ENCODE measurements at places on chromosomes 12 and 14. TPM values are rescaled to one million over a fixed set of nuclear protein-coding genes. Genes with fewer than 3 reads are reported as not detected.
A peak's percentile ranks its signal among the peaks of the same experiment; 100 is the strongest.

DNA sequence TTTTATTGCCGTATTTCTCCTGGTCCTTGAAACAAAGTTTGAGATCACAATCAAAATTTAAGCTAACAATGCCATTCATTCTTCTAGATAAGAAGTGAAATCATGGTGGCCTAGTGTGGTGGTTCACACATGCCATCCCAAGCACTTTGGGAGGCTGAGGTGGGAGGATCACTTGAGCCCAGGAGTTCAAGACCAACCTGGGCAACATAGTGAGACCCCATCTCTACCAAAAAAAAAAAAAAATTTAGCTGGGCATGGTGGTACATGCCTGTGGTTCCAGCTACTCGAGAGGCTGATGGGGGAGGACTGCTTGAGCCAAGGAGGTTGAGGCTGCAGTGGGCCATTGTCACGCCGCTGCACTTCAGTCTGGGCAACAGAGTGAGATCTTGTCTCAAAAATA lies 24.2 kb downstream of the GDF11 start:
- H3K36me3 ChIP-seq = peaks cover 13% of the 10 kb centered on the region
- DNase-seq = no peak
- H3K27ac ChIP-seq = no peak overlapping the region

DNA sequence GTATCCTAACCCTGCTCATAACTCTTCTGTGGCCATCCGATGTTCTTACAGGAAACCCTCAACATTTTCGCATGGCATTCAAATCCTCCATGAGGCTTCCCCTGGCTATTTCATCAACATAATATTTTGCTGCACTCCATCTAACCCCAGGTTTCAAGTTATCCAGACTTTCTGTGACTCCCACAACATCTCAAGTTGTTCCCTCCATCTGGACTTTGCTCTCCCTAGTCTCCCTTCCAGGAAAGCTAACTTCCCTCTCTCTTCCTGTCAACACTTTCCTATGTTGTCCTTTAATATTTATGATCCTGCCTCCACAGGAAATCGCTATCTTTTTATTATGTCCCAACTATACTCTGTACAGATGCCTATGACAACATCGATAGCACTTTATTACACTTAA lies 146.1 kb downstream of the METTL25 start:
- H3K36me3 ChIP-seq = no peaks in the 10 kb centered on the region
- no peaks in the 10 kb centered on the region for H3K4me1 ChIP-seq
- no peak overlapping the region for H3K27ac ChIP-seq
- H3K27me3 ChIP-seq = no peaks in the 10 kb centered on the region
- no peak for DNase-seq
- no peak overlapping the region for H3K4me3 ChIP-seq

GRCh38 chr12:107134558-107134957 lies 41.2 kb upstream of the CRY1 start:
- H3K36me3 ChIP-seq = no peaks in the 10 kb centered on the region
- H3K27ac ChIP-seq = no peak overlapping the region
- H3K27me3 ChIP-seq = no peaks in the 10 kb centered on the region
- DNase-seq = no peak

DNA sequence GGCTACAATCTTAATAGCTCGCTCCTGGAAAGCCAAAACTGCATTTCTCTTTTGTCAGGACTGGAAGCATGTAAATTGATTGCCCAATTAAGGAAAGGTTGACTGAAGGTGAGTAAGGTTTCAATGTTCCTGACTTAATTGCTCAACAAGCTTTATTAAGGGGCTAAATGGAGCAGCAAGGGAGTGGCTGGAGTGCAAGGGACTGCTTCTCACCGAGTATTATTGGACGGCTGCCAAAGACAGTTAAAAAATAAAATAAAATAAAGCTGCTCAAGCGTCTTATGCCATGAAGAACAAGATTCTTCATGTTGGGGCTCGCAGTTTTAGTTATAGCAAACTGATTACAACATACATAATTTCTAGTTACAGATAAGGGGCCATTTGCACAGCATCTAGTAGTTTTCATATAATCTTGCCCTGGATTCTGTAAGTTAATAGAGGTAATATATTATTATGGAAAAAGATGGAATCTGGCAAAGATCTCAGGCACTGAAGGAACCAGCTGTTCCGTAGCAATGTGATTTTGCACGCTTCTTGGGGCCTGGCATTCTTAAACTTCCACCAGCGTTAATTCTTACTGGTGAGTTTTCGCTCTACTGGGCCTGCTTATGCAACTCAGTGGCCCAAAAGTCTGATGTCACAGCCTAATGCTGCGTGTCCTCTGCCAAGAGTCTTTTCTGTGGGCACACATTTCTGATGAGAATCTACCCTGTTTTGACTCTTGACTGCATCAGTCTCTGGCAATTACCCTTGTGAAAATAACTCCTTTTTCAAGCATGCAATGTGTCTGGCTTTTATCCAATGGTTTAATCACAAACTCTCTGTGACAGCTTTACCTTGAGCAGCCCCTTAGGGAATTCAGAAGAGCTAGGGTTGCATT lies 108.5 kb downstream of the SLC38A1 start:
- DNase-seq = no peak
- peak overlapping the region; percentile 66 for H3K27ac ChIP-seq
- H3K36me3 ChIP-seq = no peaks in the 10 kb centered on the region

- H3K4me1 ChIP-seq = no peaks in the 10 kb centered on the region
- H3K27me3 ChIP-seq = no peaks in the 10 kb centered on the region
- DNase-seq = no peak
- no peaks in the 10 kb centered on the region for H3K36me3 ChIP-seq
- no peak overlapping the region for H3K4me3 ChIP-seq
Observed at GRCh38 chr14:23640524-23641141, 4.5 kb downstream of the DHRS2 start.

GRCh38 chr12:79423560-79423959 lies 267.2 kb downstream of the PAWR start:
- no peak for DNase-seq
- H3K27ac ChIP-seq = peak overlapping the region; percentile 31
- H3K4me3 ChIP-seq = no peak overlapping the region
- peaks cover 31% of the 10 kb centered on the region for H3K4me1 ChIP-seq
- H3K27me3 ChIP-seq = no peaks in the 10 kb centered on the region

The KLHL33 gene
- 0.42 TPM for total RNA-seq

- H3K4me3 ChIP-seq = no peak overlapping the region
- no peaks in the 10 kb centered on the region for H3K27me3 ChIP-seq
- no peaks in the 10 kb centered on the region for H3K4me1 ChIP-seq
- H3K27ac ChIP-seq = no peak overlapping the region
- H3K36me3 ChIP-seq = no peaks in the 10 kb centered on the region
Observed at GRCh38 chr12:113131556-113131955, 4.0 kb downstream of the RASAL1 start.

DNA sequence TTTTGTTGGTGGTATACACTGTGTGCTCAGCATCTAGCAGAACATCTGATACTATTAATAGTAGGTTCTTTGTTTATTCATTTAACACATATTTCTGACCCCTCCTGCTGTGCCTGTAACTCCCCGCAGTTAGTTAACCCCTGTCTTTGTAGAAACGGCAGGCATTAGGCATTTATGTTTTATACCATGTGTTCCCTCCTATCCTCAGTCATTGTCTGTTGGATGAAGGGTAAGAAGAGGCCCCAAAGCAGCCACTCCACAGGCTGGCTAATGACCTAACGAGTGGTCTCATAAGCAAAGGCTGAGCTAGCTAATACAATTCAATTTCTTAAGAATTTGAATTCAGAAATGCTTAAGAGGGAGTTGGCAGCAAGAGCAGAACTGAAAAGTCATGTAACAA lies 170.8 kb downstream of the TMX1 start:
- no peak overlapping the region for H3K4me3 ChIP-seq
- H3K4me1 ChIP-seq = no peaks in the 10 kb centered on the region
- DNase-seq = no peak

The GDF3 gene
- not detected for total RNA-seq

GRCh38 chr14:39581474-39581873 lies 149.2 kb upstream of the FBXO33 start:
- no peak overlapping the region for H3K27ac ChIP-seq
- no peaks in the 10 kb centered on the region for H3K36me3 ChIP-seq
- no peaks in the 10 kb centered on the region for H3K27me3 ChIP-seq
- DNase-seq = no peak

DNA sequence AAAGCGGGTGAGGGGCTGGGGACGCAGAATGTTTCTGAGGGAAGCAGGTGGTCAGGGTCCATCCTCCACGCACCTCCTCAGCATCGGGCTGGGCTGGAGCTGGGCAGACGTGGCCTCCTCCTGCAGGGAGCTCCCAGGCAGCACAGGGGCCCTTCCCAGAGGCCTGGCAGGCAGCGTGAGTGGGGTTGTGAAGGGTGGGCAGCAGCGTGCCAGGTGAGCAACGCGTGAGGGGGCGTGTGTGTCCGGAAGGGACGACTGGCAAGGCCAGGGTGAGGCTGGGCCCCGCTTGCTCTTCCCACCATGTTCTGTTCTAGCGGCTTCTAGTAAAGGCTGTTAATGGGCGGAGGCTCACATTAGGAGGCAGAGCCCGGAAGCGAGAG lies 17.1 kb downstream of the ANKRD9 start:
- peaks cover 4% of the 10 kb centered on the region for H3K36me3 ChIP-seq
- no peaks in the 10 kb centered on the region for H3K27me3 ChIP-seq
- DNase-seq = no peak
- no peaks in the 10 kb centered on the region for H3K4me1 ChIP-seq

DNA sequence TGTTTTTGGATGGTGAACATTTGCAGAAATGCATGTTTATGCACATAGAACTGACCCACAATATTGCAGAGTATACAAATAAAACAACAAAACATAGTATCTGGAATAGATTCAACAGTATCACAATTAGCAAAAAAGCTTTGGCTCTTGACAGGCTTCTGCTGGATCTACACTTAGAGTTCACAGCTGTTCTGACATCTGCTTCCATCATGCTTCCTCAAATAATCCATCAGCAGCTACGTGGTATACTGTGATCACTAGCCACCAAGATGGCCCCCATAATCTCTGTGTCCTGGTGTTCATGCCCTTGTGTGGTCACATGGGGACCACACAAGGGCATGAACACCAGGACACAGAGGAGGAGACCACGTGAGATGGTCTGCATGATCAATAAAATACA lies 166.6 kb upstream of the CCDC198 start:
- no peaks in the 10 kb centered on the region for H3K27me3 ChIP-seq
- no peaks in the 10 kb centered on the region for H3K36me3 ChIP-seq
- H3K27ac ChIP-seq = no peak overlapping the region

GRCh38 chr12:41439801-41440200 lies 251.7 kb downstream of the PDZRN4 start:
- no peaks in the 10 kb centered on the region for H3K4me1 ChIP-seq
- no peak overlapping the region for H3K27ac ChIP-seq
- no peak overlapping the region for H3K4me3 ChIP-seq

DNA sequence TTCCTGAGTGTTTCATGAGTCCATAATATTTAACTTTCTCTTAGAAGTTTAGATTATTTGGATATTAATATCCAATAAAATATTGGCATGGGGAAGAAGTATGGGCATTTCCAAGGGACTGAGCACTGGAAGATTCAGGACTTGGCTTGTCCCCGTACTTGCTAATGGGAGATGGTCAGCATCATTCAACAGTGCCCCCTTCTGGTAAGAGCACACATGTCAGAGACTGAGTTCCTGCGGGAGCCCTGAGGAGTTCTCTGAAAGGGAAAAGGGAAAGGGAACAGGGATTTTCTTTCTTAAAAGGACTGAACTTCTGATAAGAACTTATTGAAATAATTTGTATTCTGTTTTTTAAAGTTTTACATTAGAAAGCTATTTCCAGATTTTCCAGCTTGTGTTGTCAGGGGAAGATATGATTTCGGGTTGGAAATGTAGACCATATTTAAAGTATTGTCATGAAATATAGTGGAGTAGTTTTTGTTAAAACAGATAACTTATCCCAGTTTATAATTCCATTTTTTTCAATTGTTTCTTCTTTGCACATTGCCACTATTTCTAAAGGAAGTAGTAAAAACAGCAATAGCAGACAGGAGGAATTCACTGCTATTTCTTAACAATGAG lies 59.8 kb upstream of the C12orf71 start:
- H3K27me3 ChIP-seq = no peaks in the 10 kb centered on the region
- DNase-seq = peak; percentile 15
- H3K4me1 ChIP-seq = peaks cover 8% of the 10 kb centered on the region
- H3K27ac ChIP-seq = no peak overlapping the region

DNA sequence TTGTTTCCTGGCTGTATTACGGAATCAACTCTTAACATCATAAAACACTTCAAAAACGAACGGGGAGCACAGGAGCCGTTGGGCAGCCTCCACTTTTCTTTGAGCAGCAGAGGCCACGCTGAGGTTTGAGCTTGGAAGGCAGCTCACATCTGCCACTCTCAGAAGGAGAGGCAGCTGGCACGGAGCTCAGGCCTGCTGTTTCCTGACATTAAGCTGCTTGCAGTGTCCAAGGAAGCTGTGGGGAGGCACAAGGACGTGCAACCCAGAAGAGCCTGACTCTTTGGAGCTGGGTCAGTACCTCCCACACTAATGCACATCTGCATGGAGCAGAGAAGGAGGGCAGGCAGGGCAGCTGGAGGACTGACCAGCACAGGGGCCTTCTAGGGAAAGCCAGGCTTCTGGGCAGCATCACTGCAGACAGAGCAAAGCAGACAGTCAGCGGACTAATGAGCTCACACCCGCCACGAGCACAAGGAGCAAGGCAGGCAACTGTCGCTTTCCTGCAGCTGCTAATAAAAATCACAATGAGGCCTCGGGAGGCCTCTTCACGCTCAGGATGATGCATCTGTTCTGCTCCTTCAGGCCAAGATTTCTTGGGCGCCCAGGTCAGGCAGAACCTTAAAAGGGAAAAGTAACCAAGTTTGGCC lies 211.1 kb downstream of the GLT1D1 start:
- no peaks in the 10 kb centered on the region for H3K27me3 ChIP-seq
- no peaks in the 10 kb centered on the region for H3K36me3 ChIP-seq
- H3K4me3 ChIP-seq = no peak overlapping the region
- no peak overlapping the region for H3K27ac ChIP-seq

GRCh38 chr12:94101738-94102660 lies 46.4 kb upstream of the PLXNC1 start:
- H3K36me3 ChIP-seq = no peaks in the 10 kb centered on the region
- peak; percentile 80 for DNase-seq
- H3K27me3 ChIP-seq = no peaks in the 10 kb centered on the region
- peak overlapping the region; percentile 95 for H3K4me3 ChIP-seq

DNA sequence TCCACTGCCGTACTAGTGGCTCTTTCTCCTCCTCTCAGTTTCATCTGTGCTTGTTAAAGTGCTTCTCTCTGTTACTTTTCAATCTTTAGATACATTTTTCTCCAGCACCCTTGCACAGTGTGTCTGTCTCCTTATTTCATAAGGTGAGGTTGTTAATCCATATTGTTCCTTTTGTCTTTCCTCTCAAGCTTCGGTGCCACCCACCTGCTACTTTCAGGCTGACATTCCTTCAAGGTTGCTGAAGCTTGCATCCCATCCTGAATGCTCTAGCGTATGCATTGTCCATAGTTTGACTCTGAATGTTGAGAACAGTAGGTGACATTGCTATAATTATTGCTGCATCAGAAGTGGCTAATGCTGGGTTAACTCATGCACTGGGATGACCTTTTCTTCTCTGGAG lies 20.6 kb downstream of the TUNAR start:
- no peaks in the 10 kb centered on the region for H3K27me3 ChIP-seq
- H3K4me1 ChIP-seq = no peaks in the 10 kb centered on the region
- no peaks in the 10 kb centered on the region for H3K36me3 ChIP-seq

The CCDC196 gene
- total RNA-seq = not detected

The EIF2S3B gene
- total RNA-seq = not detected

Data from thoracic aorta (tissue), 2 donors.